Natural killer cell treated with Interleukin-12 subunit alpha and Interleukin-12 subunit beta and Interleukin-15 and Interleukin-18, amount 100 ng/mL, for 72 hours (primary cell): ENCODE measurements at places on chromosomes 3 and 15. TPM values are rescaled to one million over a fixed set of nuclear protein-coding genes. Genes with fewer than 3 reads are reported as not detected.

DNA sequence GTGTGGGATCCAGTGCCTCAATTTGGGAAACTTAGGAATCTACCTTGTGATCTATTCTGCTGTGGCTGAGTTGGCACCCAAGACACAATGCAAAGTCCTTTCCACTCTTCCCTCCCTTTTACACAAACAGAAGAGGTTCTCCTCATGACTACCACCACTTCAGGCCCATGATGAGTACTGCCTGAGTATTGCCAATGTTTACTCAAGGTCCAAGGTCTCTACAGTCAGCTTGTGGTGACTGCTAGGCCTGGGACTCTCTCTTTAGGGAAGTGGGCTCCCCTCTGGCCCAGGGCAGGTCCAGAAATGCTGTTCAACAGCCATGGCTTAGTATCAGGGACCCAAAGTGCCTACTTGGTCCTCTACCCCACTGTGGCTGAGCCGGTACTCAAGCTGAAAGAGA, 56.8 kb upstream of the PEX5L start:
- H3K4me3 ChIP-seq = no peak overlapping the region
- H3K36me3 ChIP-seq = no peaks in the 10 kb centered on the region
- no peak for DNase-seq
- no peaks in the 10 kb centered on the region for H3K27me3 ChIP-seq

- no peaks in the 10 kb centered on the region for H3K36me3 ChIP-seq
- H3K27ac ChIP-seq = no peak overlapping the region
- no peak for DNase-seq
- peaks cover 7% of the 10 kb centered on the region for H3K4me1 ChIP-seq
These were observed 1.2 kb downstream of the CTSH start for GRCh38 chr15:78943692-78944091.

DNA sequence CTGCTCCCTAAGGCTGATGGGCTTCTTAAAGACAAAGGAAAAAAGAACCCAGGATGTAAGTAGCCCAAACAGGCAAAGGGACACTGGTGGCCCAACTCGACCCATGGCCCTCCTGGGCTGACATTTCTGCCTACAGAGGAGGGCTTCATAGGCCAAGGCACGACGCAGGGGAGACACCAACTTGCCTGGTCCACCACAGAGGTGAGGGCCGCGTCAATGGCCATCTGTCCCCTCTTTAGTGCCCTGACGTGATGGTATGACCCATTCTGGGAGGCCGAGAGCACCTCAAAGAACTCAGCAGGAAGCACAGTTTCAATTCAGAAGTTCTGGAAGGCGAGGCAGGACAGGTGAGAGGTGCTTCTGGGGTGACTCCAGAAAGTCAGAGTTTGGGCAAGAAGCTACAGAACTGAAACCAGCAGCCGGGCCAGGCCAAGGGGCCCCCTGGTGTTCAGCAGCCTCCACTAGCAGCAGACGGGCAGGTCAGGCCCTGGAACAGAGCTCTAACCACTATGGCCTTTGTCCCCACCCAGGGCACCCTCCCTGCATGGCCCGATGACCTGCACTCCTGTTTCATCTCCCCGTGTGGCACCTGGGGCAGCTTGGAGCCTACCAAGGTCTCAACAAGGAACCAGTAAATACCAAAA, 45.1 kb downstream of the HMCES start:
- no peaks in the 10 kb centered on the region for H3K36me3 ChIP-seq
- no peak for DNase-seq
- H3K4me1 ChIP-seq = no peaks in the 10 kb centered on the region
- H3K27me3 ChIP-seq = no peaks in the 10 kb centered on the region
- H3K27ac ChIP-seq = no peak overlapping the region
- no peak overlapping the region for H3K4me3 ChIP-seq

DNA sequence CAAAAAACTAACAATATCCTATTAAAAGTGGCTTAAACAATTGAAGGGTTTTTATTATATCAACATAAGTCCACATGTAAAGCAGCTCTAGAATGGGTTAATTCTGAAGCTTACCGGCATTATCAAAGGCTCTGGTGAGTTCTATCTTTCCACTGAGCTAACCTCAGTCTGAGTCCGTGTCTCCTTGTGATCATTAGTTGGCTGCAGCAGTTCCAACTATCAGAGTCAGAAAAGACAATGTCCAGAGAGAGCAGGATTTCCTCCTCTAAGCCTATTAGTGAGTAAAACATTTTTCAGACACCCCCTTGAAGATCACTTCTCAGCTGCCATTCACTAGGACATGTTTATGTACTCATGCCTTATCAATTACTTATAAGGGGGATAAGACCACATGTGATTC, 49.9 kb downstream of the DHX36 start:
- H3K36me3 ChIP-seq = peaks cover 33% of the 10 kb centered on the region
- no peak overlapping the region for H3K4me3 ChIP-seq
- no peaks in the 10 kb centered on the region for H3K27me3 ChIP-seq
- no peak for DNase-seq

DNA sequence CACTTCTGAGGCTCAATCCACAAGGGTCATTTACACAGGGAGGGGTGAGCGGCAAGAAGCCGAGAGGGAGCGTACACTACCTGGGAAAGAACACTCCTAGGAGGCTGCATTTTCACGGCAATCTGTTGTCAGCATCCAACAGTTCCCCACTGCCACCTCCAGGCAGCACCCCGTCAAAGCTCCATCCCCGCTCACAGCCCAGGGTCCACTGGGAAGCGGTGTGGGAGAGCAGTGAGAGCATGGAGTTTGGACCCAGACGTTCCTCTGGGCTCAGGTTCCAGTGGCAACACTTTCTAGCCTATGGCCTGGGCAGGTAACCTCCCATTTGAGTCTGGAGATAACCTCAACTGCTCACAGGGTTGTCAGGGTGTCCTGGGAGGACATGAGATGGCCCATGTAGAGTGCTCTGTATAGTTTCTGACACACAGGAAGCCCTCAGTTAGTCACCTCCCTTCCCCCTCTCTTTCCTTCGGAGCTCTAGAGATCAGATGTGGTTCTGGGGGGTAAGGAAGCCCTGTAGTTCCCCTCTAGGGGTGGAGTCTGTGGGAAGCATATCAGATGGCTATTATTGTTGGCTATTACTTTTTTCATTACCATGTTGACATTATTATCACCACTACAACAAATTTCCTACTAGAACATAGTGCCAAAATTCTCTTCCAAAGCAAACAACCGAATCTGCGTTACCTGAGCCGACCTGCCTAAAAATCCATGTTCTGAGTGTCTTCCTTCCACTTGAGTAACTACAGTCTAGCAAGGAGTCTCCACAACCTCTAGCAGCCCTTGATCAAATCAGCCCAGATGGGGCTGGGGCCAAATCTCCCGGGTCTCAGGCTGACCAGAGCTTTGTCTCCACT, 29.1 kb downstream of the RUVBL1 start:
- H3K27ac ChIP-seq = peak overlapping the region; percentile 75
- peaks cover 12% of the 10 kb centered on the region for H3K4me1 ChIP-seq
- peaks cover 11% of the 10 kb centered on the region for H3K36me3 ChIP-seq
- no peaks in the 10 kb centered on the region for H3K27me3 ChIP-seq
- no peak for DNase-seq
- peak overlapping the region; percentile 47 for H3K4me3 ChIP-seq

DNA sequence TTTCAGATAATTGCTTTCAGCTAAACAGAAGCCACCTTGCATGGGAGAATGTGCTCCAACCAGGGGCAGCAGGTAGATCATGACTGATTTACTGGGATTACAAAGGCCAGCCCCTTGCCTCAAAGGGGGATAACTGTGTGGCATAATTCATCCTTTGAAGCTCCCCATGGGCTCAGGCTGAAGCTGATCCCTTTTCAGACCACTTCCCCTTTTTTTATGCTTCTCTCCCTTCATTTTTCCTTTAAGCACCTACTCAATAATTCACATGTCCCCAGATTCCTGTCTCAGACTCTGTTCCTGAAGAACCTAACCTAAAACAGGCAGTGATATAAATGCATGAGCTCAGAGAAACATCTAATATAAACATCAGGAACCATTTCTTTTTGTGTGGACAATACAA, 8.2 kb upstream of the MYRIP start:
- no peak overlapping the region for H3K4me3 ChIP-seq
- no peak overlapping the region for H3K27ac ChIP-seq
- peaks cover 11% of the 10 kb centered on the region for H3K36me3 ChIP-seq

DNA sequence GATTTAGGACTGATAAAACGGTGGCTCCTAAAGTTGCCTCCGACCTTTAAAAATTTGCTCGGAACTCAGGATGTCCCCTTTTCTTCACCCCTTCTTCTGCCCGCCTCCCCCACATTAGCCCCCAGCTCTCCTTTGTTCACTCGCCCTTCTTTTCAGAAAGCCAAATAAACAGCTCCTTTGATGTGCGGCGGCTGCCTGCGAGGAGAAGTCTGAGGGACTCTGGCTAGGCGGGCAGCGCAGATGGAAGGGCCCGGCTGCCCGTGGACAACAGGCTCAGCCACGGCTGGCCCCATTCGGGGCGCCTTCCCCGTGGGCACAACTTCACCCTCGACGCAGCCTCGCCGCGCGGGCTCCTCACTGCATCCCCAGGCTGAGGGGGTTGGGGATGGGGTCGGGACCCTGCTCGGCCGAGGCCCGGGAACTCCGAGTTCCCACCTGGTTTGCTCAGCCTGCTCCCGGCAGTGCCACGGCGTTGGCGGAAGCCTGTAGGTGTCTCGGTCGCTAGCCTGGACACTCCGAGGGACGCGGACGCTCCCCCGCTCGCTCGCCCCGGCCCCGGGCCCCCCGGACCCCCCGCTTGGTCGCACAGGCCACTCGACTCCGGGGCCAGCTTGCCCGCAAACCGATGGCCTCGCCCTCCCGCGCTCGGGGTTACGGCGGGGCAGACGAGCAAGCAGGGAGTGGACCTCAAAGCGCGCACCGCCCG, 897 bp upstream of the TLE3 start:
- H3K4me3 ChIP-seq = peak overlapping the region; percentile 96
- peaks cover 7% of the 10 kb centered on the region for H3K27me3 ChIP-seq
- H3K27ac ChIP-seq = peak overlapping the region; percentile 97

- H3K27me3 ChIP-seq = peaks cover 8% of the 10 kb centered on the region
- no peak overlapping the region for H3K27ac ChIP-seq
- no peak for DNase-seq
- peaks cover 7% of the 10 kb centered on the region for H3K4me1 ChIP-seq
- no peak overlapping the region for H3K4me3 ChIP-seq
These were observed 25.1 kb downstream of the C3orf18 start for GRCh38 chr3:50542177-50543034.

- peaks cover 41% of the 10 kb centered on the region for H3K4me1 ChIP-seq
- H3K27ac ChIP-seq = no peak overlapping the region
- H3K36me3 ChIP-seq = no peaks in the 10 kb centered on the region
- H3K4me3 ChIP-seq = no peak overlapping the region
These were observed 14.2 kb downstream of the ZNF280D start for GRCh38 chr15:56719021-56719612.

DNA sequence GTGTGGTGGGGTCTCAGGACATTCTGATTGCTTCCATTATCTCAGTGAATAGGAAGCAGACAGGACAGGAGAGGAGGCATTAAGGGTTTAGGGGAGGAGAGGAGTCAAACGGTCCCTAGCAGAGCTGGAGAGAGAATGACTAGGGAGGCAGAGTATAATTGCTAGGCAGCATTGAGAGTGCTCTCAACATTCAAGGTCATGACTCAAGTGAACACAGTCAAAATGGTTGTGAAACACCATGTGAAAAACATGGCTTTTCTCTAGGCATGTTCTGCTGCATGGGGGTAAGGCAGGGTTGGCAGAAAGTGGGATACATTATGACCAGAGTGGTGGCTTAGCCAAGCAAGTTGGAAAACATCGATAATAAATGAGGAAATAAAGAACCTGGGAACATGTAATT, 19.5 kb upstream of the HRH1 start:
- H3K4me1 ChIP-seq = no peaks in the 10 kb centered on the region
- H3K36me3 ChIP-seq = no peaks in the 10 kb centered on the region
- DNase-seq = no peak
- no peak overlapping the region for H3K4me3 ChIP-seq
- H3K27ac ChIP-seq = no peak overlapping the region
- peaks cover 6% of the 10 kb centered on the region for H3K27me3 ChIP-seq

DNA sequence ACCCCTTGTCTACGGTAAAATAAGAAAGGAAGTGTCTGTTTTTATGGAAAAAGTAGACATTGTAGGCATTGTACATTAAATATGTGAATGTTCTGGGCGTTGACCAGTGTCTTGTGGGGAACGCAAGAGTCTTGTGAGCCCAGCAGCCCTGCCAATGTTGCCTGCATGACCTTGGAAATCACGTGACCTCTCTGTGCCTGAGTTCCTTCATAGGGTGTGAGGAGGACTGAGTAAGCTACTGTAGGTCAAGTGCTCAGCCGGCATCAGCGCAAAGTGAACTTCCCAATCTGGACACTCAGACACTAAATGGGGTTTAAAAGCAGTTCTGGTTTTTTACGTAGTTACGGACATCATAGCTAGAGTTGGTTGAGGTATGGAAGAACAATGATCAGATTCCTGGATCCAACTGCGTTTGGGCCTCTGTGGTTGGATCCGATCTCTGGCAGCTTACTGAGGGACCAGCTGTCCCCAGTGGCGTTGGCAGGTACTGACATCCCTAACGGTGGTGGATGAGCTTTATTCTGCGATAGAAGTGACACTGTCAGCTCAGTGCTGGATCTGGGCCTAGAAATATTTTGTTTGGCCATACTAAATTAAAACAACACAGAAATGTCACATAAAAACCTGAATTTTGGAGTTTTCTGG, 63.8 kb downstream of the SPSB4 start:
- DNase-seq = no peak
- no peak overlapping the region for H3K27ac ChIP-seq
- H3K27me3 ChIP-seq = peaks cover 13% of the 10 kb centered on the region
- no peaks in the 10 kb centered on the region for H3K36me3 ChIP-seq
- H3K4me1 ChIP-seq = no peaks in the 10 kb centered on the region
- H3K4me3 ChIP-seq = no peak overlapping the region

GRCh38 chr15:88615303-88616107, 5.6 kb upstream of the AEN start:
- H3K27ac ChIP-seq = no peak overlapping the region
- no peaks in the 10 kb centered on the region for H3K36me3 ChIP-seq
- no peak for DNase-seq
- no peaks in the 10 kb centered on the region for H3K4me1 ChIP-seq

DNA sequence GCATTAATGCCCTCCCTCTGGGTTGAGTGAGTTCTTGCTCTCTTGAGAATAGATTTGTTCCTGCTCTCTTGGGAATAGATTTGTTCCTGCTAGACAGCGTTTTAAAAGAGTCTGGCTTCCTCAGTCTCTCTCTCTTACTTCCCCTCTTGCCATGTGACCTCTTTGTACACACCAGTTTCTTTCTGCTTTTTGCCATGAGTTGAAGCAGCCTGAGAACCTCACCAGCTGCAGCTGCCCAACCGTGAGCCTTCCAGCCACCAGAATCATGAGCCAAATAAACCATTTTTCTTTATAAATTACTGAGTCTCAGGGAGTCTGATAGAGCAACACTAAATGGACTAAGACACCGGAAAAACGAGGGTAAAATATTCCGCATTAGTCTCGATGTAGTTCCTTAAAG, 253.6 kb downstream of the CNTN6 start:
- H3K36me3 ChIP-seq = peaks cover 5% of the 10 kb centered on the region
- no peak overlapping the region for H3K4me3 ChIP-seq
- no peaks in the 10 kb centered on the region for H3K27me3 ChIP-seq
- DNase-seq = no peak
- H3K27ac ChIP-seq = no peak overlapping the region

GRCh38 chr3:57992452-57993213, 15.6 kb upstream of the FLNB start:
- no peak for DNase-seq
- no peaks in the 10 kb centered on the region for H3K4me1 ChIP-seq
- H3K27me3 ChIP-seq = no peaks in the 10 kb centered on the region
- H3K36me3 ChIP-seq = no peaks in the 10 kb centered on the region

GRCh38 chr15:98773616-98774015, 125.3 kb downstream of the IGF1R start:
- no peak overlapping the region for H3K27ac ChIP-seq
- no peaks in the 10 kb centered on the region for H3K27me3 ChIP-seq
- no peak overlapping the region for H3K4me3 ChIP-seq
- no peak for DNase-seq

Gene RPL39L
- total RNA-seq = 9.2 TPM

Gene PLA2G4F
- not detected for total RNA-seq

Gene SHC4
- total RNA-seq = 0.57 TPM

Gene PRSS50
- total RNA-seq = not detected

Gene TM4SF18
- total RNA-seq = not detected

Gene GOLGA6A
- not detected for total RNA-seq
